Glomerular endothelial cell (primary cell): ENCODE measurements at places on chromosomes 16 and 17.

GRCh38 chr17:76925441-76925891, 57.3 kb downstream of the MGAT5B start:
- DNase-seq = no peak

- DNase-seq = no peak
Measured at GRCh38 chr17:74778960-74779359, 2.8 kb upstream of the NAT9 start.

DNA sequence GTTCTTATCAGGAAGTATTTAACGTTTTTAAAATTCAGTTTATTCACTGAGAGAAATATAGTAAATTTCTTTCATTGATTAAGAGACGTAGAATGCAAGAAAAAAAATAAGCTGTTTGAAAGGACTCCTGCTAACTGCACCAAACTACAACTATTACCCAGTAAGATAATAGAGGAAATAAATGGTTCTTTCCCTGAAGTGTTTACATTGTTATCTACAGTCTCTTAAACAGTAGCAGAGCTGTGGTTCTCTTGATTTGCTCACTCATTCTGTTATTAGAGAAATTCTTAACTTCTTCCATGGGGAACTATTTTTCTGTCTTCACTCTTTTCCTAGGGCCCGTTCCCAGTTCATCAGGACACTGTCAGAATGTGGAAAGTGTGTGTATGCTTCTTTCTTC, 973.0 kb downstream of the KCNJ2 start:
- DNase-seq = no peak

DNA sequence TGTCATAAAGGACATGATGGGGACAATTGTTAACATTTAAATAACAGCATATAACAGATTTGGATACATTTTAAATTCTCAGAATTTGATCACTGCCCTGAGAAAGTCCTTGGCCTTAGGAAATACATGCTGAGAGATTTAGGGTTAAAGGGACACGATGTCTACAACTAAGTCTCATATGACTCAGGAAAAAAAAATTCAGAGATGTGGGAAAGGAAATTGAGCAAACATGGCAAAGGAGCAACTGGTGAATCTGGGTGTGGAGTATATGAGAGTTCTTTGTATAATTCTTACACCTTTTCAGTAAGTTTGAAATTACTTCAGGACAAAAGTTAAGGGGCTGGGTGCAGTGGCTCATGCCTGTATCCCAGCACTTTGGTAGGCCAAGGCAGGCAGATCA, 18.2 kb downstream of the MPP3 start:
- DNase-seq = no peak
